ENCODE measurements at places on chromosomes 4 and X.
A peak's percentile ranks its signal among the peaks of the same experiment; 100 is the strongest.

- no peak for DNase-seq
Observed at GRCh38 chrX:134416087-134416486, 43.9 kb upstream of the HPRT1 start.

- no peak for DNase-seq
Observed at GRCh38 chr4:83083925-83084475, 30.5 kb downstream of the PLAC8 start.

DNA sequence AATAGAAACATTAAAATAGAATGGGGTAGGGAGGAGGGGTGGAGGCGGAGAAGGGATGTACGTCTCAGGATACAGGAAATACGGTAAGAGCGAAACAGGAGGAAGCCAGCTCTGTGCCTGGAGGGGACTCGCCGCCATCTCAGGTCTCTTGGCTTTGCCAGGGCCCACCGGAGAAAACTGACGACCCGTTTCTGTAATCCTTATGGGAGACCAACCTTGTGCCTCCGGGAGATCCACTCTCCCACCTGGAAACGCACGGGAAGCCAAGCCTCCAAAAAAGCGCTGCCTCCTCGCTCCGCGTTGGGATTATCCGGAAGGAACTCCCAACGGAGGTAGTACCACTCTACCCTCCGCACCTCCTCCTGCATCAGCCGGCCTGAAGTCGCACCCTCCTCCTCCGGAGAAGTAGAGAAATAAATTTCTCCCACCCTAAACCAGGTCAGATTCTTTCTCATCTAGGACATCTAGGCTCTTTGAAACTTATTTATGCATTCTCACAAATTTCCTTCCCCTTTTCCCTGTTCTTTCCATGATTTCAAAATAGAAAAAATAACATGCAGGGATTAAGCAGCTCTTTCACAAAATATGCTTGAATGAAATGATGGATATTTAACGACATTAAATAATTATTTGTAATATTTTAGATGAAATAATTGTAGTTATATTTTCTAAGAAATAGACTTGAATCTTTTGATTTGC is at the start of gene NBDY:
Gene NBDY, plus strand, starts transcription at position 92 of the 699 bp plus-strand sequence. Its CDS starts 111 bp downstream, at position 203.
- no peak for DNase-seq

DNA sequence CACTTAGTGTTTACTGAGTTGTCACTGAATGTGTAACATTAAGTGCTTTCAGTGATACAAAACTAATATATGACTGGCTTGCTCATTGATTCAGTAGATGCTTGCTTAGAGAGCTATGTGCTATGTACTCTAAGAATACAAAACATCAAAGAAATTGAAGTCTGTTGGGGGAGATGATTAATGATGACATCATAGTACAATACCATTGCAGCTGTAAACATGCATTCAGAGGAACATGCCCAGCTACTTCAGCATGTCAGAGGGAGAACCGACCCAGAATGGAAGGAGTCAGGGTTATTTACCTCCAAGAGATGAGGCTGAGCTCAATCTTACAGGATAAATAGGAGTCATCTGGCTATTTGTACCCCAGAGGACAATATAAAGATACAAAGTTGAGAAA is 290.8 kb downstream of the TENM3 start:
- no peak for DNase-seq

DNA sequence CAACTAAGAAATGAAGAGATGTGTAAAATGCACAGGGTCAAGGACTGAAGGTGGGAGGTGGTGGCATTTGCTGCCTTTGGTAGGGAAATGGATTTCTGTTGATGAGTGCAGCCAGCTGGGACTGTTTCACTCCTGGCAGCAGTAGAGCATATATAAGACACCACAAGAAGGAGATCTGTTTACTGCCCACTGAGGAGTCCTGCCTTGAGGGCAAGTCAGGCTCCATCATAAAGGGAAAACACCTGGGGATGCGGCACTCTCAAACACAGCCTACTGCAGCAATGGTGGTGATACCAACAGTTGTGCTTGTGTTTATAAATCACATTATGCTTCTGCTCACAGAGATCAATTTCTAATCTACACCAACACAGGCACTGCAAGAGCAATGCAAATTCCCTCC is 222.1 kb downstream of the TACR3 start:
- no peak for DNase-seq

DNA sequence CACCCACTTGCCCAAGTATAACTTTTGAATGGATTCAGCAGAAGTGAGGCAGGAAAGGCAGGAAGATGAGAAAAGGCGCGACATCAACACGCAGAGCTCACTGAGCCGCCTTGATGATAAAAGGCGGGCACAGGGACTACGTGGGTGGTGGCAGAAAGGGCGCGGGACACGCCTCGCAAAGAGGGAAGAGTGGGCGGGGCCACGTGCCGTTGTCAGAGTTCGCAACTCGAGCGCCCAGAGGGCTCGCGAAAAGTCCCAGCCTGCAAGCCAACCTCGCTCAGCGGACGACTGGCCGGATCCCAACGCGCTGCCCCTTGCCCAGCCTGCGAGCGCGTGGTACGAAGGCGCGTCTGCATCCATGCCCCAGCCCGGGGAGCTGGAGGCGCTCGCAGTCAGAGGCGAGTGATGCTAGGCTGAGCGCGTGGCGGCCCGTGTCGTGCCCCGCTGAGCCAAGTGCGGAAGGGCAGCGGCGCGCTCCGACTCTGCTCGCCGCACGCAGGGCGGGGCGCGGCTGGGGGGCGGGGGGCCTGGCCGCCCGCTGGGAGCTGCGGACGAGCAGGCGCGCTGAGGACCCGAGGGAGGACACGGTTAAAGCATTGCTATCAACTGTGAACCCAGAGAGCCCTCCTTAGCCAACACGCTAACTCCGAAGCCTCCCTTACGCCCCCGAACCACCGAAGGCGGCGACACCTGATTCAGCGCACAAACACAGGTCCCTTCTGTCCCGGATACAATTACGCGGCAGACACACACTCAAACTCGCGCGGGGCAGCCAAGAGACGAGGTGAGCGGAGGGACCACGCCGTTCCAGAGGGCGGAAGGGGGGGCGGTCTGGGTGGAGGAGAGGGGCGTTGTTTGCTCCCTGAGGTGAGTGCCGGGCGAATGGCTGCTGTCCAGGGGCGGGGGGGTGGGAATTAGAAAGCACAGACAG is at the start of gene UGT8:
Gene UGT8, plus strand, starts transcription at position 617 of the 931 bp plus-strand sequence. CDS start 24,074 bp downstream, outside the sequence.
- DNase-seq = peak; percentile 36

DNA sequence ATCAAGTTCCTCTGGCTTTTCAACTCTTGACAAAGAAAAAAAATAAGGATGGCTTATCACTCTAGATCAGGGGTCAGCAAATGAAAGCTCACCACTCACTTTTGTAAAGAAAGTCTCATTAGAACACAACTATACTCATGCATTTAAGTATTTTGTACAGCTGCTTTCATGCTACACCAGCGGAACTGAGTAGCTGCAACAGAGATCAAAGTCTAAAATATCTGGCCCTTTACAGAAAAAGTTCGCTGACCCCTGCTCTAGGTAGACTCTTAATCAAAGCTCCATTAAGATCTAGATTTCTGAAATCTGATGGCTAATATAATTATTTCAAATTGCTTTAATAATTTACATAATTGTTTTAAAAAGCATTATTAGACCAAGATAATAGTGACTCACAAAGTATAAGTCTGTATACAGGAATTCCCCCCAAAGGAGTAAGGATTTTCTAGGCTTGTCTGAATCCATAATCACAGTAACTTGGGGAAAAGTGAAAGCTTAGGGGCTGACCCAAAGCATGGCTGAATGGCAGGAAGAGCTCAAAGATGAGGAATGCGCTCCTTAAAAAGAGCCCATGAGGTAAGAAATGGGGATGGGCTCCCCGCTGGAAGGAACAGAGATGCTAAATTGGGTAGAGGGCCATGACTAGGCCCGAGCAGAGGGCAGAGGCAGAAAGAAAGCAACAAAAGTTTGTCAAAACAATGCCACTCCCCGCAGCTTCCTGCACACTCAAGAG is 140.3 kb downstream of the SH3KBP1 start:
- no peak for DNase-seq

DNA sequence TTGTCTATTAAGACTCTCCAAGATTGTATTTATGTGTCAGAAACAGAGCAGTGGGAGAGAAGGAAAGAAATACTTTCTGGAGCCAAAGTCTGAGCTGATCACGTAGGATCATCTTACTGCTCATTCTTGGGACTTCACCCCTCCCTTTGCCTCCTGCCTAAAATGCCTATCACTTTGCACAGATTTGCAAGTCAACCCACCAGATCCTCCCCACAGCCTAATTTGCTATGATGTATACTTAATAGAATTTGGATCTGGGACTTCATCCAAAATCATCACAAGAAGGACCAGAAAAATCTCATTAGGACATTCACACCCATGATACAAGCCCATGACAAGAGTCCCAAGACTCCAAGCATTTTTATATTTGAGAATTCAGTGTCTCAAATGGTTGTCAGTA is 290.2 kb downstream of the FBXW7 start:
- DNase-seq = no peak

- DNase-seq = no peak
Observed at GRCh38 chrX:2385224-2385623, 115.6 kb downstream of the DHRSX start.

DNA sequence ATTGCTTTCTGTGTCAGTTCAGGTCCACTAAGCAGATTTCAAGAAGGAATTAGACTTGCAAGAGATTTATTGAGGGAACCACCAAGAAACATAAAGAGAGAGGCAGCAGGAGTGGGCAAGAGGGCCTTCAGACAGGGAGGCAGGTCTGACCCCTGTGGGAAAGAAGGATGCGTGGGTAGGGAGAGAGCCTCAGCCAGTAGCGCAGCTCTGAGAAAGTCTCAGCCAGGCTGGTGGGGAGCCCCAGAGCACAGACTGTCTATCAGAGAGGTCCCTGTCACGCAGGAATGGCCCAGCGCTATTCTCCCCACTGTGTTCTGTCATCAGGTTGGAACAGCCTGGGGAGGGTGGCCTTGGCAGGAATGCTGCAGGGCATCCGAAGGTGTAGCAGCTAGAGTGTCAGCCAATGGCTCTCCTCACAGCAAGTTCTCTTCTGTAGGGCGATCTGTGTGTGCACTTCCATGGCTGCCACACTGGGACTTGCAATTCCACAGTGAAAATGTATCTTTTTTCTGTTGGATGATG is 48.0 kb downstream of the OTC start:
- DNase-seq = no peak

DNA sequence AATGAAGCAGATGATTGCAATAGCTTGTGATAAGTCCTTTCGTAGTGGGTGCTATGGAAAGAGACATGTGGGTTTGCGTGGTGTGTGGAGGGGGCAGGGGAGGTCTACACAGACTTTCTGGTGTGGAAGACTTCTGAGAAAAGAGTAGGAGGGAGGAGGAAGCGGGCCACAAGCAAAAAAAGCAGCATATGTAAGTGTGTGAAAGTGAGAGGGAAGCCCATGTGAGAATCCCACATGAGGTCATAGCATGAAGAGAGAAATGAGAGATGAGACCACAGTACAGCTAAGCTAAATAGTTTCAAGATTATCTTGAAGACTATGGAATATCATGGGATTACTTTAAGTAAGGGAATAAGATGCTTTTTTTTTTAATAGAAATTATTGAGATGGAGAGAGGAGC is 2039.9 kb upstream of the TENM3 start:
- DNase-seq = no peak

GRCh38 chrX:9790866-9791265 is 4.6 kb downstream of the SHROOM2 start:
- no peak for DNase-seq

DNA sequence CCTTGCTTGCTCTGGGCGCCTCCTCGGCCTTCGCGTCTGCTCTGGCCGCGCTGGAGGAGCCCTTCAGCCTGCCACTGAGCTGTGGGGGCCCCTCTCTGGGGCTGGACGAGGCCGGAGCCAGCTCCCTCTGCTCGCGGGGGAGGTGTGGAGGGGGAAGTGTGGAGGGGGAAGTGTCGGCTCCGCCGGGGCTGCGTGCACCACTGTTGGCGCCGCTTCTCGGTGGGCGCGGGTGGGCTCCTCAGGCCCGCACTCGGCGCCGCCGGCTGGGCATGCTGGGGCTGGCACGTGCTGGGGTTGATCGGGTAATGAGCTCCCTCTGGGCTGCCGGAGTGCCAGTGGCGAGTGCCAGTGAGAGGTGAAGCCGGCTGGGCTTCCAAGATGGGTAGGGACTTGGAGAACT is 116.7 kb downstream of the CPXCR1 start:
- DNase-seq = no peak

DNA sequence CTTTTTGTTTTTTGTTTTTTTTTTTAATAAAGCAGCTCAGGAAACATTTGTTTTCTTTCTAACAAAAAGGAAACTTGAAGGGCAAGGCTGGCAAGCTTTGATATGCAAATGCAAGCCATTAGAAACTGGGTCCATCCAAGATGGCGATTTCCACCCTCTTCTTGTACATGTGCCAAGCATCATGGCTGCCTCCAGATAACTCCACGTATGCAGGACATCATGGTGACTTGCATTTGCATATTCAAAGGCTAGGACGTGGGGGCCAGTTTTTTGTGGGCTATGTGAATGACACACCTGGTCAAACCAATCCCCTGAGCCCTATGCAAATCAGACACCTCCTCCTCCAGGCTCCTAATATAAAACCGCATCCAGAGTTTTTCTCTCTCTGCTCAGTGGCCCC is 692.6 kb downstream of the FAM133A start:
- no peak for DNase-seq

GRCh38 chr4:15153662-15154061 is 151.4 kb downstream of the CPEB2 start:
- DNase-seq = no peak

GRCh38 chr4:109077505-109077904 is 225.0 kb downstream of the COL25A1 start:
- DNase-seq = no peak

GRCh38 chr4:55795341-55795740 is 24.2 kb upstream of the EXOC1L start:
- DNase-seq = no peak

- no peak for DNase-seq
Observed at GRCh38 chrX:51889851-51890250, 3.6 kb upstream of the MAGED1 start.

DNA sequence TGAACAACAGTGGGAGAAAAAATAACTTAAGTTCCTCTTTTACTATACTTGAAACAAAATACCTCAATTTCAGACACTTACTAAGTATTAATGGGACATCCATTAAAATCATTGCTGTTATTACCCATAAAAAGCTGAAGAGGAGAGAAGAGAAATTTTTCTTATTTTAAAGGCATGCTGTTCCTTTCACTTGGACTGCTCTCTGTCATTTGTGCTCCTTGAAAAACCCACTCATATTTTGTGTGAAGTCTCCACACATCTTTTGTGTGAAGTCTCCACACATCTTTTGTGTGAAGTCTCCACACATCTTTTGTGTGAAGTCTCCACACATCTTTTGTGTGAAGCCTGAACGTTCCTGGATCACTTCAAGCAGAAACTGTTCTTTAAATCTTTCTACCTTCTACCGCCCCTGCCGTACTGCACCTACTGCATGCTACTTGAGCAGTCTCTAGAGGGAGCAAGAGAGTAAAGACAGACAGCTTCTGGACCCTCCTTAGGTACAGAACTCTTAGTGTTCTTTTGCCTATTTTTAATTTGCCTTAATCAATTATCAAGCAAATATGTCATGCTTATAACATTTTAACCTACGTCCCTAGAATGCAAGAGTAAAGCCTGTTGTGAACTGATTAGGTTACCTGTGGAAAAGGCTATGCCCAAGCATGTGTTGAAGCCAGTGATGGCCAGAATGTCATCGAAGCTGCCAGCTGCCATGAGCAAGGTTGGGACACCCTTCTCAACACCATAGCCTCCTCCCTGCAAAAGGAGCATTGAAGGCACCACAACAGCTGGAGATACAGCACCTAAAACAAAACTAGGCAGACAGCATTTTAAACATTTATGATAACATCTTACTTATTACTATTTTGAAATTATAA is 27.1 kb upstream of the SLC9B1 start:
- no peak for DNase-seq

- DNase-seq = no peak
Observed at GRCh38 chrX:47187106-47187677, 6.4 kb upstream of the UBA1 start.
